ENCODE measurements at places on chromosomes 11 and 22.

DNA sequence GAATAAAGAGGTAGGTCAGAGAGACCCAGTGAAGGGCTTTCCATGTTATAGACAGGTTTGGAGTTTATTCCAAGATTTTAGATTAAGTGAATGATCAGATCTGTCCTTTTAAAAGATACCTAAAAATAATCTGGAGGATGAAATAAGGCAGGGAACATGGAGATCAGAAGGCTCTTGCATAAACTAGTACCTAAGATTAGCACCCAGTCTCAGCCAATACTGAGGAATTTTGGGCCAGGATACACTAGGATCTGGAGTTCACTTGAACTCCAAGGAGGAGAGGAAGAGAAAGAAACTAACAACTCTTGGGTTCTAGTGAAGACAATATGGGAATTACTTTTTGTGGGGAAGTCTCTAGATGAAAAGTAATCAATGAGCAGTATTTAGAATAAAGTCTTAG is 47.9 kb upstream of the RAPSN start:
- no peak for DNase-seq

DNA sequence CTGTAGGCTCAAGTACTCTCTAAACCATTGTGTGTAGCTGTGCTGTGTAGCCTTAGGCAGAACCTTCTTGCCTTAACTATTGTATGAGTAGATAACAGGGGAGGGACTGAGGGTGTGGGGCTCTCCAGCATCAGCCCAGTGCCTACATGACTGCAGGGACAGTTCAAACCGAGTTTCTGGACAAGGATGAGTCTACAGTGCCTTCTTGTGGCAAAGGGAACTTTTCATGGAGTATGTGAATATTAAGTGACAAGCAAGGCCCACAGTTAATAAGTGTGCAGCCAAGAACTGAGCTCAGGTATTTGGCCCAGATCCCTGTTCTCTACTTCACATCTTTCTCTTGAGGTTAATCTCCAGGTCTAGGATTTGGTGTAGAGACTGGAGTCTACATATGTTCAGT is 424.4 kb upstream of the LARGE1 start:
- no peak for DNase-seq

DNA sequence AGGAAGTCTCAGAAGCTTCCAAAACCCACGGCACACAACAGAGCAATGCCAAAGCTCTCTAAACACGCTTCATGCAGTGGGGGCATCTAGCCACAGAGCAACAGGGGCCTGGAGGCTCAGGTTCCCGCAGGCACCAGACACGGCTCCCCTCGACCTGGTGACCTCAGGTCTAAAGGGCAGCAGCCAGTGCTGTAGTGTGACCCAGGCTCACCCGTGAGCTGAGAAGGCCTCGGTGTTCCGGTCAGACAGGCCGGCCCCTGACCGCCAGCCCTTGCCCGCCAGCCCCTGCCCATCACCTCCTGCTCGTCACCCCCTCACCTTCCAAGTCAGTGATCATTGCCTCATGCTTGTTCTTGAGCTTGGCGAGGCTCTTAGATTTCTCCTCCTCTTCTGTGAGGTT is 45.7 kb downstream of the APOL1 start:
- DNase-seq, result no peak

GRCh38 chr11:14267861-14268635 is 90.9 kb downstream of the RRAS2 start:
- no peak for DNase-seq

- no peak for DNase-seq
Observed at GRCh38 chr11:65560555-65561418, 2.6 kb upstream of the LTBP3 start.

DNA sequence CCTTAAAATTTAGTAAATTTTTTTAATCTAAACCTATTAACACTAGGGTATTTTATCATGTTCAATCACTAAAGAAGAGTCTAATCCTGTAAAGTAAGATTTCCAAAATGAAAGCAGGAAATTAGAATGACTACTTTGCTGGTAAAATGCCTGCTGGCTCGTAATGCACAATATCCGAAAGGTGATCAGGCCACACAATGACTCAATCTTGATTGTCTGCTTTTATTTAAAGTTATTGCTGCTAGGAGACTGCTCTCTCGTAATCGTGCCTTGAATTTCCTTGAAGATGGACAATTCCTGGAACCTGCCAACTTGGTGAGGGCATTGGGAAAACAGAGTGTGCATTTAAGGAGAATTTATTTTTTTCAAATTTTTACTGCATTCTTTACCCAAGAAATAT is 1786.5 kb upstream of the RAG2 start:
- DNase-seq, result no peak

DNA sequence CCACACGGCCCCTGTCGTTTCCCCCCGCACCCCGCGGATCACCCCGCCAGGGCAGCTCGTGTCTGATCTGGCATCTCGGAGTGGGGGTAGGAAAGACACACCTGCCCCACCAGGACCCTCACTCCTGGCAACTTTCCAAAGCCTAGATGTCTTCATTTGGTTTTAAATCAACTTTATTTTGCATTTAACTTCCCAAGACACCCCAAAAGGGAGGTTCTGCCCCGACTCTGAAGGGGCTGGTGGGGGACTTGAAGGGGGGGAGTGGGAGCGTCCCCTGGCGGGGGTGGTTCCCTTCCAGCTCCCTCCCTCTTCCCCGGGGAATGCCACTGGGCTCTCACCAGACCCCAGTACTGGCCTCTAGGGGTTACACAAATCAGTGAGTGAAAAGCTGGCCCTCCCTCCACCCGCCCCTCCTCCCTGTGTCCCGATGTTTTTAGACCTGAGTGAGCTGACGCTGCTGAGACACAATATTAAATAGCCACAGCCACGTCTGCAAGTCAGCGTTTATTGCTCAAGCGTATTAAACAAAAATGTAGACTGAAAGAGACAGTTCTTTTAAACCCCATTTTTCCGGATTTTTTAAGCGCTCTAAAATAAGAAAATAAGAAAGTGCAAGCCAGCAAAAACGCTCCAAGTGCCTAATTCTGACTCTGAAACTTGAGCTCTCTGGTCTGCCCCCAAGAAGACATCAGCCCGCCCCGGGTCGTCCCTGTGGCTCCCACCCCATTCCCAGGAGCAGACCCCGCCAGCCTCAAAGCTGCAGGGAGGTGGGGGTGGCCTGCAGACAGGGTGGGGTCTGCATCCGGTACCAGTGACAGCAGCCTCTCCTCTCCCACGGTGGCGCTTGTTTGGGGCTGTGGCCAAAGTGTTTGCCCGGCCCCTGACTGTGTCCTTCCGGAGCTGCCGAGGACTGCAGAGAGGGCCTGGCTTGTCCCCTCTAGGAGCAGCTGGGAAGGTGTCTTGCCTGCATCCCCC is 1.1 kb upstream of the TTLL8 start:
- no peak for DNase-seq

- no peak for DNase-seq
Observed at GRCh38 chr11:122696662-122697061, 41.1 kb downstream of the UBASH3B start.

DNA sequence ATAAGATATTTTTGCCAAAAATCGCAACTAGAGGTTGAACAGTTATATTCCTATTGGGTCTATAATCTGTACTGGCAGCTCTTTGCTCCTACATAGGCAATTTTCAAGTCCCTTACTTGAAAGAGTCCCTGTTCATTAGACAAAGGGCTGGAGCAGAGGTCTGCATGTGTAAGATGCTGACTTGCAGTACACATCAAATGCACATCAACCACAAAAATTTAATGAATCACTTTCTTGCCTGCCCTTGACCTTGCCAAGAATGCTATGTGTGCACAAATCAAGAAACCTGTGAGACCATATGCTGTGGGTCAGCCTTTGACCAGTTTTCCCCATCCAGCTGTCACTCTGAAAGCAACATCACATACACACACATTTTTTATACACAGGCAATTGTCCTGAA is 661.5 kb downstream of the LRRC4C start:
- DNase-seq, result no peak

- DNase-seq, result peak; percentile 67
Observed at GRCh38 chr22:17773606-17774205, 563 bp downstream of the BID start.

DNA sequence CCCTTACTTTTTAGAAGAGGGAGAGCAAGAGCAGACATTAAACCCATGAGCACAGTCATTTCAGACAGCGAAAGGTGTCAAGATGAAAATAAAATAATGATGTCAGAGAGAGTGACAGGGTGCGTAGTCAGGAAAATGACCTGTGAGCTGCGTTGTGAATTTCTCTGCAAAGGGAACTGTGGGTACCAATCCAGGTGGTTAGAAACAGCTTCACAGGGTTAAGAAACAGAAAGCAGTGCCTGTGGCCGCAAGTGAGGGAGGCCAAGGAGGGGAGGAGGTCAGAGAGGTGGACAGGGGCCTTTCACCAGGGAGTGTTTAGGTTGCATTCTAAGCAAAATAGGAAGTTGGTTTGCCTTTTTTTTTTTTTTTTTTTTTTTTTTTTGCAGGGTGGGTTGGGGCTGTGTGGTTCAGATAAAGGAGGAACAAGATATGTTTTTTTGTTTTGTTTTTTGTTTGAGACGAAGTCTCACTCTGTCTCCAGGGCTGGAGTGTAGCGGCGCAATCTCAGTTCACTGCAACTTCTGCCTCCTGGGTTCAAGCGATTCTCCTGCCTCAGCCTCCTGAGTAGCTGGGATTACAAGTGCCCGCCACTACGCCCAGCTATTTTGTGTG is 7.9 kb downstream of the TIGD3 start:
- no peak for DNase-seq

DNA sequence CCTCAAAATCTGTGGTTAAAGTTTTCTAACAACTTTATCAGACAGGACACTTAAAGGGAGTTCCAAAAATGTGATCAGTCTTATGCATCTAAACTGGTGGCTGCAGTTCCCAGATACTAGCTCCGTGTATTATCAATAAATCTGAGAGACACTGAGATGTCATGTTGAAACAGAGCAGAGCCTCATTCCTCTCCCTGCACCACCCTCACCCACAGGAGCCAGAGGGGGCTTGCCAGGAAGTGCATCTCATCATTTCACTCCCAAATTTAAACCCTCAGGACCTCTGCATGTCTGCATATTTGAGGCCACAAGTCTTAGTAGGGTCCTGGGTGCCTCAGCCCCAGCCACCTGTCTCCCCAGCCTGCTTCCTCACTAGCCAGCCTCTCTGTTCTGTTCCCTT is 167.4 kb upstream of the NTM start:
- DNase-seq, result no peak

Data from GM12891 (cell line).